ENCODE measurements at places on chromosomes 3 and 15. TPM values are rescaled to one million over a fixed set of nuclear protein-coding genes. Genes with fewer than 3 reads are reported as not detected.

GRCh38 chr3:76310667-76311066, 525.3 kb upstream of the ZNF717 start:
- H3K4me1 ChIP-seq, result peaks cover 9% of the 10 kb centered on the region
- DNase-seq, result no peak
- H3K27ac ChIP-seq, result peak overlapping the region; percentile 55
- H3K4me3 ChIP-seq, result peak overlapping the region; percentile 39
- H3K27me3 ChIP-seq, result no peaks in the 10 kb centered on the region
- no peaks in the 10 kb centered on the region for H3K36me3 ChIP-seq

DNA sequence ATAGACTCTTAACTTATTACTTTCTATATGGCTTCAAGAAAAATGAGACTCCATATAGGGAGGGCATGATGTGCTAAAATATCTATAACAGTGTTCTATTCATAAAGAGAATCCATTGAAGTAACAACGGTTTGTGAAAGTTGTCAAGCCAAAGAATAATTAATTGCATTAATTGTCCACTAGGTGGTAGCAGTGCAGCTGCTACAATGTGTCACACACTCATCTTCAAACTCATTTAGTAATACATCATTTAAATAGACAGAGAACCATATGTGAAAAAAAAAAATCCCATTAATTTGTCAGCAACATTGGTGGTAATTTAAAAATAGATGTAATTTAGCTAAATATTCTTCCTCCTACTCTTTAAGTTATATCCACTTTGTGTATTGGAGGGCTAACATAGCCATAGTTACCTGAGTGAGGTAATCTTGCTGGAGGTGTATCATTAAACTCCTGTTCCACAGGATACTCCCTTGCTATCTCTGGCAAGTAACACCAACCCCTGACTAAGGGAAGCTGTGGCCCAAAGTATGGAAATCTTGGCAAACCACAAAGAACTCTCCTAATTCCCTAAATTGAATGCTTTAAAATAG, 3.7 kb upstream of the CPA3 start:
- H3K36me3 ChIP-seq, result no peaks in the 10 kb centered on the region
- H3K4me1 ChIP-seq, result no peaks in the 10 kb centered on the region
- no peak overlapping the region for H3K27ac ChIP-seq
- no peak overlapping the region for H3K4me3 ChIP-seq
- DNase-seq, result peak; percentile 54

DNA sequence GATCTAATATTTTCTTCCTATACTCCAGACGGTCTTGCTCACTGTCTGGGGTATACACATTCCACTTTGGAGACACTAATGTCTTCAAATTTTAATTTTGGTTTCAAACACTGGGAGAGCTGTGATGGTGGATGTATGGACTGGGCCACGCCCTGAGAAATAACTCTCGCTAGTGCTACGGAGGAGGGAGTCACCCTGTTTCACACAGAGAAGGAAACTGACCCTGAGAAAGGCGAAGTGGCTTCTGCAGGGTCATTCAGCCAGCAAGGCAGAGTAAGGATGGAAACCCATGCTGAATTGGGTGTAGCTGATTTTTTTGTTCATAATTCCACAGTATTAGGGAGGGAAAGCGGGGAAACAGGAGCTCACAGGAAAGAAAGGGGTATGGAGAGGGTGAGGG, 8.6 kb upstream of the SKIC8 start:
- H3K36me3 ChIP-seq, result no peaks in the 10 kb centered on the region
- H3K4me1 ChIP-seq, result peaks cover 6% of the 10 kb centered on the region
- no peak overlapping the region for H3K4me3 ChIP-seq
- DNase-seq, result no peak

- peak; percentile 10 for DNase-seq
- peaks cover 64% of the 10 kb centered on the region for H3K27me3 ChIP-seq
- no peaks in the 10 kb centered on the region for H3K4me1 ChIP-seq
- H3K4me3 ChIP-seq, result no peak overlapping the region
- H3K27ac ChIP-seq, result no peak overlapping the region
- H3K36me3 ChIP-seq, result no peaks in the 10 kb centered on the region
These were observed 129.2 kb downstream of the FAM43A start for GRCh38 chr3:194814878-194815357.

DNA sequence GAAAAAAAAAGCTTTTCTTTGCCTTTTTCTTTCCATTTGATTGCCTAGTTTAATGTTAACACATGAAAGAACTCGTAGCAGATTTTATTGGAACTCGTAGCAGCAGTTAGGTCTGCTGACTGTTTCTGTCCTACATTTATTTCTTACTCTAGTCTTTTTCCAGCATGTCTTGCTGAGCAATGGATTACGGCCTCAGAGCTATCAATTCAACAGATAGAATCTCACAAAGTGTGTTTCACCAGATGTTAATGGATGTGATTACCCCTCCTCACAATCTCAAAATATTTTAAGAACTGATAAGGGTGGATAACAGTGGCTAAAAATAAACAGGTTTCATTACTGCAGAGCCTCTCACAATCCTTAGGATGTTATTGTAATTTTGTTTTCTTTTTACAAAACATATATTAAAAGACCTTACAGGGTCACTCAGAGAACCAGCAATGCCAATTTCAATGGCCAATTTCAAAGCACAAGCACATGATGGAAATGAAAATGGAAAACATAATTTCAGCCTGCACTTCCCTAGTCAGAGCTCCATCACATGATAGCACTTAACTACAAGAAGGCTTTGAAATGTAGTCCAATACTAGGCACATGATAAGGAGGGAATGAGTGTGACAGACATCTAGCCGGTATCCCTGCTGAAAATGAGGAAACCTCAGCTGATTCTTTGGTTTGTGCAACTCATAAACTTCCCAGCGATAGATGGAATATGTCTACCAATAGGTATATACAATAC, 838.1 kb upstream of the SEMA6D start:
- no peaks in the 10 kb centered on the region for H3K36me3 ChIP-seq
- no peaks in the 10 kb centered on the region for H3K4me1 ChIP-seq
- no peaks in the 10 kb centered on the region for H3K27me3 ChIP-seq

- no peaks in the 10 kb centered on the region for H3K4me1 ChIP-seq
- H3K27ac ChIP-seq, result no peak overlapping the region
- DNase-seq, result no peak
These were observed 233.6 kb upstream of the LYSMD4 start for GRCh38 chr15:99966815-99967214.

DNA sequence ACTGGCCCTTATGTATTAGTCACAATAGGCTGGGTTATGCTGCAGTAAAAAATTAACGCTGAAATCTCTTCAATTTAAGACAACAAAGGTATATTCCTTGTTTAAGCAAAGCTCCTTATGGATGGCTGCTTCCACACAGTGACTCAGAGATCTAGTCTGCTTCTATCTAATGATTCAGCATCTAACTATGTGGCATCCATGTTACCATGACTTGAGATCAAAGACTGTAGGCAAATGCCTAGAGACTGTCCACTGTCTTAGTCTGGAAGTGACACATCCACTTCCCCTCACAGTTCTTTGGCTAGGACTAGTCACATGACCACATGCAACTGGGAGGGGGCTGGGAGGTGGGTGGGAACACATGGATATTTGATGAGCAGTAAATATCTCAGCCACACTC, 61.3 kb upstream of the PSMD6 start:
- no peaks in the 10 kb centered on the region for H3K36me3 ChIP-seq
- H3K27me3 ChIP-seq, result no peaks in the 10 kb centered on the region
- H3K4me1 ChIP-seq, result peaks cover 6% of the 10 kb centered on the region
- H3K4me3 ChIP-seq, result no peak overlapping the region

FES gene
- total RNA-seq, result 9.7 TPM

RTP1 gene
- total RNA-seq, result not detected

TFRC gene
- 207 TPM for total RNA-seq
